Activated T-cell treated with anti-CD3 and anti-CD28 coated beads, Interleukin-2, amount 50 U/mL, for 72 hours (primary cell): ENCODE measurements at places on chromosomes 1 and 21. TPM values are rescaled to one million over a fixed set of nuclear protein-coding genes. Genes with fewer than 3 reads are reported as not detected.

Gene CASQ2
- total RNA-seq: not detected

Gene SPRR2B
- total RNA-seq: not detected

Gene OR2L3
- total RNA-seq: 0.07 TPM

Gene LY9
- total RNA-seq: 19.0 TPM

DNA sequence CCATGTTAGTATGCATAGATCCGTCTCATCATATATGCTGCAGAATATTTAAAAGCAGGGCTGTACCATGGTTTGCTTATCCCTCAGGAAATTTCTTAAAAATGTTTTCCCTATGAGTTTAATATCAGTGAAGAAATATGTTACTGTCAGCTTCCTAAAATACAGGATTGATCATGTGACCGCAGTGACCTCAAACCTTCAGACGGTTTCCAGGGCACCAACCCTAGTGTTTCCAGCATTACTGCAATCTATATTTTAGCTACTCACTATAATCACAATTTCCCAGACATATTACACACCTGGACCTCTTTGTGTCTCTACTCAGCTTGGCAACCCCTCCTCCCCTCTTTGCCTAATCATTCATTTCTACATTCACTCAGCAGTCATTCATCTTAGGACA, 7.7 kb upstream of the SDHB start:
- no peak overlapping the region for H3K27ac ChIP-seq
- H3K4me1 ChIP-seq: no peaks in the 10 kb centered on the region
- H3K27me3 ChIP-seq: peaks cover 10% of the 10 kb centered on the region
- no peak overlapping the region for H3K4me3 ChIP-seq

DNA sequence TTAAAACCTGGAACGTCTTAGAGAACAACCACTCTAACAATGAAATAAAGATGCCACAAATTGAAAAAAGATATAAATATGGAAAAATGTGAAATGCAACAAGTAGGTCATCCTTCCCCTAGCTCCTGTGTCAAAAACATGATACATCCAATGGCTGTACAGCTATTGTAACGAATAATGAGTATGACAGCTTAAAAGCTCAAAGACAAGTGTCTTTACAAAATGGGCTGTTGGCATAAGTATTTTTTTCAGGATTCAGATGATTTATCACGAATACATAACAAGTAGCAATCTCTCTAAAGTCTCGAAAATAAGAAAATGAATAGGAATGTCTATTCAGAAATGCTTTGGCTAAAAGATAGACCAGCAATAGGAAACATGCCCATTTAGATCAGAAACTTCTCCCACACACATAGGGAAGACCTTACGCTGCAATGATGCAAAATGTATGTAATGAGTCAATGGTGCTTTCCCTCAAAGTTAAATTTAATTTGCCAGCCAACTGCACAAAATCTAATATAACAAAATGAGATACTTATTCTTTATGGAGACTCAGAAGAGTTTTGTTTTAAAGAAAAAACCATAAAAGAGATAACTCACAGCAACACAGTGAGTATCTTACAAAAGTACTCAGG, 8.3 kb downstream of the TGFBR3 start:
- no peaks in the 10 kb centered on the region for H3K27me3 ChIP-seq
- no peaks in the 10 kb centered on the region for H3K36me3 ChIP-seq
- H3K4me1 ChIP-seq: peaks cover 72% of the 10 kb centered on the region
- H3K27ac ChIP-seq: peak overlapping the region; percentile 71
- peak; percentile 10 for DNase-seq

GRCh38 chr1:60791226-60791625, 291.1 kb upstream of the NFIA start:
- no peaks in the 10 kb centered on the region for H3K27me3 ChIP-seq
- no peak for DNase-seq
- no peak overlapping the region for H3K27ac ChIP-seq

DNA sequence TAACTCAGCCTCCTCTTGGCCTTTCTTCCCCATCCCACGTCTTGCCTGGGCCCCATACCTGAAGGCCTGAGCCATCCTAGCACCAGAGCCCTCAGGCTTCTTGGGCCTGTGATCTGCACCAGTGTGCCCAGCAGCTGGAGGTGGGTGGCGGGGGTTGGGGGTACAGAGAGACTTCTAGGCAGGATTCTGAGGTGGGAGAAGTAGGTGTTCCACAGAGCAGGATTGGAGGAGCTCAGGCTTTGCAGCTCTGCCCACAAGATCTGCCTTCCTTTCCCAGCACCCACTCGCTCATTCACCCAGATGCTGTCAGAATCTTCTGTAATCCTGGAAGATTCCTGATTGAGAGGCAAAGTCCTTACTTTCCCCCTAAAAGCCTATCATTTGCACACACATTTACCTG, 10.0 kb upstream of the GJB5 start:
- DNase-seq: no peak
- no peak overlapping the region for H3K27ac ChIP-seq
- H3K27me3 ChIP-seq: peaks cover 6% of the 10 kb centered on the region
